Muscle of arm (tissue), 14 donors: ENCODE measurements at places on chromosomes 5 and 9. TPM values are rescaled to one million over a fixed set of nuclear protein-coding genes. Genes with fewer than 3 reads are reported as not detected.

GRCh38 chr9:120886490-120886967 is 9.5 kb upstream of the PHF19 start:
- DNase-seq, result no peak

GRCh38 chr9:16179566-16179965 is 626.7 kb downstream of the CCDC171 start:
- DNase-seq, result no peak

DNA sequence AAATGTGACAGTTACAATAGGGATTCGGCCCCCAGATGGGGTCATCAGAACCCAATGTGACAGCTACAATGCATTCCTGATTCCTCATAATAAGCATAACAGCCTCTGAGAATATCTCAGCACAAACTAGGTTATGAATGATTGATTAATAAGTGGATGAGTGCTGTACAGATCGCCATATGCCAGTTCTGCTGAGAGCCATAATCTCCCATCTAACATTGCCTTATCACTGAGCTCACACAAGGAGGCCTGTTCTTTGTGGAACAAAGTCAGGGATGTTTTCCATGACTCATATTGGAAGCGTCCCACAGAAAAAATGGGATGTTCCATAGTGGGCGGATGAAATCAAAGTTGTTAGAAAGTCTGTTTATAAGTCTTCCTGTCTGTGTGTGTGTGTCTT is 89.6 kb downstream of the KIF4B start:
- no peak for DNase-seq

BARHL1 gene
- not detected for polyA plus RNA-seq

- no peak for DNase-seq
Observed at GRCh38 chr5:133657036-133657435, 44.7 kb upstream of the FSTL4 start.

SPATA31A3 gene
- not detected for polyA plus RNA-seq

IL4 gene
- not detected for polyA plus RNA-seq

GRCh38 chr5:147522435-147522834 is 12.6 kb upstream of the DPYSL3 start:
- DNase-seq, result no peak

DNA sequence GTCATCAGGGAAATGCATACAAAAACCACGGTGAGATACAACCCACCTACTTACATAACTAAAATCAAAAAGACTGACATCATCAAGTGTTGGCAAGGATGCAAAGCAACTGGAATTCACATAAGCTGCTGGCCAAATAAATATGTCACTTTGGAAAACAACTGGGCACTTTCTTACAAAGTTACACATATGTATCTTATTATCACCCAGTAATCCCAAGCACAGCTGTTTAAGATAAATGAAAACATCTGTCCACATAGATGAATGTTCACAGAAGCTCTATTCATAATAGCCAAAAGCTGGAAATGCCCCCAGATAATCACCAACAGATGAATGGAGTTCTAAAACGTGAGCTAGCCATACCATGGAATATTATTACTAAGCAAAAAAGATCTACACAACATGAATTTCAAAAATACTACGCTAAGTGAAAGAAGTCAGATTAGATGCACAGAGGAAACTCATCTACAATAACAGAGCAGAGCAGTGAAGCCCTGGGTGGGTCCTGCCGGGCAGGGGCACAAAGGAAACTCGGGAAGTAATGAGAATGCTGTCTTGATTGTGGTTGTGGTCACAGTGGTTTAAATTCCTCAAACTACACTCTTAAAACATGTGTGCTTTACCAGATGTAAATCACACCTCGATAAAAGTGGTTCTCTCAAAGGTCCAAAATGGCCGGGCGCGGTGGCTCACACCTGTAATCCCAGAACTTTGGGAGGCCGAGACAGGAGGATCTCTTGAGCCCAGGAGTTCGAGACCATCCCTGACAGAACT is 8.5 kb downstream of the CAMSAP1 start:
- DNase-seq, result no peak

IFNB1 gene
- polyA plus RNA-seq, result not detected

HAUS6 gene
- 10.4 TPM for polyA plus RNA-seq

DNA sequence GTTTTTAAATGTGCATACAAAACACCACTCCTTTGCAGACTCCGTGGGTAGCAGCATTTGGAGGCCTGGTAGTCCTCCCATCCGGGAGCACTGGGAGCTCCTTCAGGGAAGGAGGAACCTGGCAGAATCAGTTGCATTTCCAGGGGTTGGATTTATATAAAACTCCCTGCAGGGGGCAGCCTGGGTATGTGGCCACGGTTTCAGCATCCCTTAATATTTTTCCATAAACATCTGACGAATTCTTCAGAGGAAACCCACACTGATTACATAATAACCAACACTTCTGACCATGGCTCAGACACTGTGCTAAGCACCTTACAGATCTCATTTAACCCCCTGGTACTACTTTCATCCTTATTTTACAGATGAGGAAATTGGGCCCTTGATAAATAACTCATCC is 6.1 kb upstream of the AFAP1L1 start:
- no peak for DNase-seq

DNA sequence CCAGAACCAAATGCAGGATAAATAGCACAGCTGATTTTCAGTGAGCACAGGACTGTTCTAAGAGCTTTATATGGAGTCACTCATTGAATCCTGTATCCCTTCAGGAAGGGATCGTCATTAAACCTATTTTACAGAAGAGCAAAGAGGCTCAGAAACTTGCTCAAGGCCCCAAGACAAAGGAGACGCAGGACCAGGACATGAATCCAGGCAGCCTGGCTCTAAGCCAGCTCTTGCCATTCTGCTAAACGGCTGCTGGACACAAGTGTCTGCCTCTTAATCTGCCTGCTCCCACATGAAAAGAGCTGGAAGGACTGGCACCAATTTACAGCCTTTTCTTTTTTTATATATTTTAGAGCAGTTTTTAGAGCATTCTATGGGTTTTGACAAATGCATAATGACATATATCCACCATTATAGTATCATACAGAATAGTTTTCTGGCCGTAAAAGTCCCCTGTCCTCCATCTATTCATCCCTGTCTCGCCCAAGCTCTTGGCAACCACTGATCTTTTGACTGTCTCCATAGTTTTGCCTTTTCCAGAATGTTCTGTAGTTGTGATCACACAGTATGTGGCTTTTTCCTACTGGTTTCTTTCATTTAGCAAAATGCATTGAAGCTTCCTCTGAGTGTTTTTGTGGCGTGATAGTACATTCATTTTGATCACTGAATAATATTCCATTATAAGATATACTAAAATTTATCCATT is 37.5 kb downstream of the RETREG1 start:
- DNase-seq, result no peak

SLC44A1 gene
- 24.0 TPM for polyA plus RNA-seq

DNA sequence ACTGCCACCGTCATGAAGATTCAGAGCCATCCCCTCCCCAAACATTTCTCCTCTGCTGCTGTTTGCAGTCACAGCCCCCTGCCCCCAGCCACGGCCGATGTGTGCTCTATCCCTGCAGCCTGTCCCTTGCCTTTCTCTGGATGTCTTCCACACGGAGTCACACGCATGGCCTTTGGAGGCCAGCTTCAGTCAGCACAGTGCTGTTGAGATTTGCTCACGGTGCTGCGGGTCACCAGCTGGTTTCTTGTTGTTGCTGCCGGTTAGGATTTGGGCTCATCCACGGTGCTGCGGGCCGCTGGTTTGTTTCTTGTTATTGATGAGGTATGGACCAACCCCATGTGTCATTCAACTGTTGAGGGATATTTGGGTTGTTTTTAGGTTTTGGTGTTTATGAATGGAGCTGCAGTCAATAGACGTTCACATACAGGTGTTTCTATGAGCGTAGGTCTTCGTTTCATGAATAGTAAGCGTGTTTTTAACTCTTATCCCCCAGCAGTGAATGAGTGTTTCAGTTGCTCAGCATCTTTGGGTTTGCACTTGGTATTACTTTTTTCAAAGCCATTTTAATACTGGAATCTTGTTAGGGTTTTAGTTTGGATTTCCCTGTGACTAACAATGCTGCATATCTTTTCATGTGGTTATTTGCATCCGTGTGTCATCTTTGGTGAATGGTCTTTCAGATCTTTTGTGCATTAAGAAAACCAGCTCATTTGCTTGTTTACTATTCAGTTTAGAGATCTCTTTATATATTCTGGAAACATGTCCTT is 57.6 kb downstream of the AHRR start:
- DNase-seq, result no peak

- DNase-seq, result no peak
Observed at GRCh38 chr5:53095217-53095616, 14.3 kb downstream of the MOCS2 start.

TPPP gene
- polyA plus RNA-seq, result 5.5 TPM

NDUFAF2 gene
- polyA plus RNA-seq, result 34.2 TPM

PIP5KL1 gene
- not detected for polyA plus RNA-seq

DNA sequence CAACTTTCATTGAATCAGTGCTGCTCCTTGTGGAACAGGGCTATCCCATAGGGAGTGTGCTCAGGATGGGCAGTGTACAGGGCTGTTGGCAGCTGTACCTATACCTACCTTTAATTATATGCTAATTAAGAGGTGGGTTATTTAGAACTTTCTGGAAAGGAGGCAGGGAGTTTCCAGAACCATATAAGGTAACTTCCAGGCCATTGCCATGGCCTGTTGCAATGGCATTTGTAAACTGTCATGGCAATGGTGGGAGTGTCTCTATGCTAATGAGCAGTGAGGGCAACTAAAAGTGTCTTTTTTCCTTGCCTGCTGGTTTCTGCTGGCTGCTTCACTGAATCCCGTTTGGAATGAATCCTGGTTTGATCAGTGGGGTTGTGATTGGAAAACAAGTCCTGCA is 2.3 kb upstream of the ARHGAP26 start:
- DNase-seq, result no peak

- no peak for DNase-seq
Observed at GRCh38 chr5:45093377-45093776, 284.6 kb downstream of the MRPS30 start.

DNA sequence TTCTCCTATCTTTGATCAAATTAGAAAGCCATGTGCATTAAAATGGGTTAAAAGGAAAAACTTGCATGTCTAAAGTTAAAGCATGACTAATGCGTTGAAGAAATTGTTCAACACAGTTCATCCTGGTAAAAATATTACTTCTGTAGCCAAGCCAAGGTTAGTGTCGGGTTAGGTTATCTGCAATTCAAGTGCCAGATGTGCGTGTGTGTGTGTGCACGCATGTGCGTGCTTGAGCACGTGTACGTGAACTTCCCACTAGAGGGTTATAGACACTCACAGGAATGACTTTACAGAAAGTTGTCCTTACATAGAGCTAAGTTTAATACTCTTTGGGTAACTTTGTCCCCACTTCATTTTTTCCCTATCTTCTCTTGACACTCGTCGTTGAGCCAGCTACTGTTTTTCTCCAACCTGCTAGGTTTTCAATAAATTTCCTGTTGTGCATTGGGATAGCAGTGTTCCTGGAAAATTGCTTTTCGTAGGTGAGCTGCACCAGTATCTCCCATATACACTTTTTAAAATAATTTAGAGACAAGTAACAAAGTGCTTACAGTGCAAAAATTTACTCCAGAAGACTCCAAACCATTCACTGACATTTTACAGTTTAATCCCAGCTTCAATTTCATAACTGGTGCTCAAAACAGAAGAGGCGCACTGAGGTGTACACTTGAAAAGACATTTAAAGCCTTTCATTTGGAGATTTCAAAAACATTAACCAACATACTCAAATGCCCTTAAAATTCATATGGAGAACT is 353.8 kb downstream of the NFIB start:
- peak; percentile 17 for DNase-seq

GRCh38 chr9:18274693-18275092 is 199.3 kb upstream of the ADAMTSL1 start:
- peak; percentile 50 for DNase-seq

PCDHA10 gene
- polyA plus RNA-seq, result 0.04 TPM

TDRD7 gene
- 6.7 TPM for polyA plus RNA-seq

- DNase-seq, result no peak
Observed at GRCh38 chr9:70553707-70554673, 139.5 kb upstream of the KLF9 start.

GRCh38 chr5:133256276-133256675 is 204.5 kb downstream of the HSPA4 start:
- DNase-seq, result no peak

- DNase-seq, result peak; percentile 52
Observed at GRCh38 chr5:175059687-175060211, 335.4 kb downstream of the MSX2 start.

- no peak for DNase-seq
Observed at GRCh38 chr5:134662971-134663370, 14.4 kb downstream of the SEC24A start.

- no peak for DNase-seq
Observed at GRCh38 chr5:21680641-21681040, 1172.5 kb downstream of the CDH12 start.

NSG2 gene
- polyA plus RNA-seq, result 1.1 TPM

- no peak for DNase-seq
Observed at GRCh38 chr5:133510634-133511262, 101.6 kb downstream of the FSTL4 start.

DNA sequence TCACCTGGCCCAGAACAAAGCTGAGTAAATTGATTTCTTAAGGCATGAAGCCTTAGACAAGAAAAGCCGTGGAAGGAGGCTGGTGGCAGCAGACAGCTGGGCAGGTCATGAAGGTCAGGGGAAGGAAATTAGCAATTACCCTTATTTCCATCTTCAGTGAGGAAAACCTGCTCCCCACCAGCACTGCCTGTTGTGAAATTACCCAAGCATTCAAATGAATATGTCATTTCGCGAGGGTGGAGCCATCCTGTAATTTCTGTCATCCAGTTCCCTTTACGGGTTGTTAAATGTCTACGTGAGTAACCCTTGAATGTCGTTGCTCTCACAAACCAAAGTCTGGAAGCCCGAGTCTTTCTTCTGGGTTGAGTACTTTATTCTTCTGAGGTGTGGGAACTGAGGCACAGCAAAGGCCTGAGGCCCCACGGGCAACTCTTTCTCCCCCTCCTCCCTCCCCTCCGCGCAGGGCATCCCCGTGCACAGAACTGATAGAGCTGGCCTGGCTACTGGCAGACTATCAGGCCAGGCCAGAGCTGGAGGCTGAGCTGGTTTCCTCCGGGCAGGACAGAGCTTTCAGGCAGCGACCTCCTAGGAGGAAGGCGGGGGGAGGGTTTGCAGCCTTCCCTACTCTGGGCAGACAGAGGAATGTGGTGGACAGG is 22.0 kb upstream of the AK3 start:
- DNase-seq, result no peak

DNA sequence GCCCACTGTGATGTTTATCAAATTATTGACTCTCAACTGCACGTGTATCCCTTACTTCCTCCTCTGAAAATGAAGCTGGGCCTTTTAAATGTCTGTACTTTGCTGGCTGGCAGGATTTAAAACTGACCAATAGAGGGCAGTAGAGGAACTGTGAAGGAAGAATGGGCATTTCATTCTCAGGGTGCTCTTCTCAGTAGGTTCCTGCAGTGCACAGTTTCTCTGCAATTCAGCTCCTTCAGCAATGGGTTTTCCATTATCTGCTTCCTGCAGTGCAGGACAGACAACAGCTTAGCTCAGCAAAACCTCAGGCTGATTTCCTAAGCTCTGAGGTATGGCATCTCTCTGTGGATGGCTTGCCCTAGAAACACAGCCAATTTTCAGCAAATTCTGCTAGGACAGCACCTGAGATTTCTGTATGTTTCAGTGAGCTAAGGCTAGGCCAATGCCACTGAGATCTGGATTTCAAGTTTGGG is 298.4 kb upstream of the PRDM9 start:
- peak; percentile 33 for DNase-seq

SH3TC2 gene
- 2.7 TPM for polyA plus RNA-seq

- DNase-seq, result no peak
Observed at GRCh38 chr9:127090341-127090985, 32.0 kb downstream of the ANGPTL2 start.
